ENCODE measurements at places on chromosomes 3 and 15.

DNA sequence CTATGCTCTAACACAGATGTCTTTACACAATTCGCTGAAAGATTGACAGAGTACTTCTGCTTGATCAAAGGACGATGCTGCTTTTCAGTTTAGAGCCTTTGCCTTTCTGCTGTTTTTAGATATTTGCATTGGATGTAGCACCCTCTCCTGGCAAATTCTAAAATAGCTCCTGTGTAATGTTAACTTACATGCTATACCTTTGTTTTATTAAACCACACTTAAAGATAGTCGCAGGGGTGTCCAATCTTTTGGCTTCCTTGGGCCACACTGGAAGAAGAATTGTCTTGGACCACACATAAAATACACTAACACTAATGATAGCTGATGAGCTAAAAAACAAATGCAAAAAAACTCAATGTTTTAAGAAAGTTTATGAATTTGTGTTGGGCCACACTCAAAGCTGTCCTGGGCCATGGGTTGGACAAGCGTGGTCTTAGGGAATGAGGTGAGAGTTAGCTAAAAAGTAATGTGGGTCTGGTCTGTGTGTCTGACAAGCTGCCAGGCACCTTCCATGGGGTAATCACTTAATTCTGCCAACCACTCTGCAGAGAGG, 62.9 kb downstream of the ATG7 start:
- DNase-seq = no peak

GRCh38 chr15:88535100-88535499, 11.4 kb downstream of the DET1 start:
- no peak for DNase-seq

- no peak for DNase-seq
Observed at GRCh38 chr3:126194713-126195305, 14.4 kb upstream of the ALDH1L1 start.

- DNase-seq = no peak
Observed at GRCh38 chr3:140736863-140737460, 59.1 kb downstream of the TRIM42 start.

- no peak for DNase-seq
Observed at GRCh38 chr3:151415289-151415688, 30.7 kb upstream of the P2RY12 start.

- DNase-seq = no peak
Observed at GRCh38 chr3:110646496-110646895, 425.1 kb upstream of the NECTIN3 start.

DNA sequence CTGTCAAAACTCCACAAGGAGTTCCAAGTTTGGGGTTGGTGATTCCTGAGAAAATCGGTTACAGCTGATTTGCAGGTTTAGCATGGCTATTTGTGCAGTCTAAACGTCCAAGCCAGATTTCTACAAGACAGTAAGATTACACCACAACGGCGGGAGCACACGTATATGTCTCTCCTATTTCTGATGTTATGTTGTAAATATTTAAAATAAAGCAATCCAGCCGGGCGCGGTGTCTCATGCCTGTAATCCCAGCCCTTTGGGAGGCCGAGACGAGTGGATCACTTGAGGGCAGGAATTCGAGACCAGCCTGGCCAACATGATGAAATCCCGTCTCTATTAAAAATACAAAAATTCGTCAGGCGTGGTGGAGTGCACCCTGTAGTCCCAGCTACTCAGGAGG, 106.8 kb upstream of the IGF1R start:
- no peak for DNase-seq

GRCh38 chr3:49512781-49513355, 41.4 kb upstream of the BSN start:
- no peak for DNase-seq

DNA sequence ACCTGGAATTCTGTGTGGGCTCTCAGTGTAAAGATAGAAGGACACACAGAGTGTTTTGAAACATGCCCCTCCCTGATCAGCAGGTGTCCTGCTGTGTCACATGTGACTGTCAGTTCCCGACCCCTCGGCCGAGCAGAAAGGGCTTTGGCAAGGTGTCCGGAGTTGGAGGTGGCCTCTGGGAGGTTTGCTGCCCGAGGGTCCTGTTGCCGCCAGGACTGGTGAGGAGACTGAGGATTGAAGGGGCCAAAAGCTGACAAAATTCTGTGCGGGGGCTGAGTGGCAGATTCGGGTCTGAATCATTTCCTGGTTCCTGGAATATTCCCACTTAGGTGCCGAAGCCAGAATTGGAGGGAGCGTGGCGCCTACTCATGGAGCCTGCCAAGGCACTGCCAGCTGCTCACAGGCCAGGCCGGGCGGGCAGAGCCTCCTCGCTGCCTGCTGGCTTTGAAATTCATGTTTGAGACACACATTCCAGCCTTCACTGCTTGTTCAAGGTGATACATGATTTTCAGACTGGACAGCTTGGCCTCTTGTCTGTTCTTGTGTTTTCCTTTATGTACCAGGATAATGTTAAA, 83.8 kb downstream of the APBA2 start:
- DNase-seq = no peak

- DNase-seq = no peak
Observed at GRCh38 chr15:41804916-41805666, 22.8 kb upstream of the JMJD7 start.

- DNase-seq = no peak
Observed at GRCh38 chr3:50380405-50381085, 21.2 kb upstream of the TMEM115 start.

All from activated naive CD4-positive, alpha-beta T cell treated with Interleukin-2 at 50 U/mL for 16 hours (primary cell).